ENCODE measurements at places on chromosomes 3 and 15.

DNA sequence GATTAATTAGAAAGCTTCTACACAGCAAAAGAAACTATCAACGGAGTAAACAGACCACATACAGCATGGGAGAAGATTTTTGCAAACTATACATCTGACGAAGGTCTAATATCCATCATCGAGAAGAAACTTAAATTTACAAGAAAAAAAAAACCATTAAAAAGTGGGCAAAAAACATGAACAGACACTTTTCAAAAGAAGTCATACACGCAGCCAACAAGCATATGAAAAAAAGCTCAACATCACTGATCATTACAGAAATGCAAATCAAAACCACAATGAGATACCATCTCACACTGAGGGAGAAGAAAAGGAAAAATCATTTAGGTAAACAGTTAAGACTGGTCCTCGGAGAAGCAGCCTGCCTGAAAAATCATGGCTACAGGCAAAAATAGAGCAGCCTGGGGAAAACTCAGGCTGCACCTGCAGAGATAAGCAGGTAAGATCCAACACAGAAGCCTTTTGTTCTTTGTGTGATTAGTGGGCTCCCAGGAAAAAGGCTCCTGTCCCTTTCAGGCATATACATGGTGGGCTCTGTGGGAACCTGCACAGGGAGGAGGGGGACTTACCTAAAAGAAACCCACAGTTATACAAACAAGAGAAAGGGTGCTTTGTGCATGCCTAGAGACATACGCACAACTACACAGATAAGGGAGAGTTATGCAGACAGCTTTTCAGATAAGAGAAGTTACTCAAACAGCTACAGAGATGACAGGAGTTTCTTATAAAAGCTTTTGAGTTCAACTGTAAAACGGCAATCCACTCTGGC lies 49.3 kb downstream of the C3orf70 start:
- no peak for DNase-seq

GRCh38 chr3:128554100-128554464 lies 61.1 kb upstream of the GATA2 start:
- DNase-seq = no peak

DNA sequence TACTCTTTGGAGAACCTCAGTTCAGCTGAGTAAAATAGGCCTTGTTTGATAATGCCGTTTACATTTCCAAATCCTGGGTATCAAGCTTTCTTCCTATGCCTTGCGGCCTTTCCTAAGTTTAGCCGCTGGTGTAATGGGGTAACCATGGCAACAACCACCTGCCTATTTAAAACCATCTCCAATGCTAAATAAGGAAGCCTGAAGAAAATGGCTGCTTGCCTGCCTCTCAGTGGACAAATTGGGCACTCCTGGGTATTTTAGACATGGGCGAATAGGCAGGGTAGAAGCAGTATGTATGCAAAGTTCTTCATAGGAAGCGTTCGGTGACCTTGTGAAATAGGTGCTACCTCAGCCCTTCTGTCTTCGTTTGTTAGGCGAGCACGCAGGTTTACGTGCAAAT lies 122.7 kb downstream of the DGKG start:
- DNase-seq = no peak

DNA sequence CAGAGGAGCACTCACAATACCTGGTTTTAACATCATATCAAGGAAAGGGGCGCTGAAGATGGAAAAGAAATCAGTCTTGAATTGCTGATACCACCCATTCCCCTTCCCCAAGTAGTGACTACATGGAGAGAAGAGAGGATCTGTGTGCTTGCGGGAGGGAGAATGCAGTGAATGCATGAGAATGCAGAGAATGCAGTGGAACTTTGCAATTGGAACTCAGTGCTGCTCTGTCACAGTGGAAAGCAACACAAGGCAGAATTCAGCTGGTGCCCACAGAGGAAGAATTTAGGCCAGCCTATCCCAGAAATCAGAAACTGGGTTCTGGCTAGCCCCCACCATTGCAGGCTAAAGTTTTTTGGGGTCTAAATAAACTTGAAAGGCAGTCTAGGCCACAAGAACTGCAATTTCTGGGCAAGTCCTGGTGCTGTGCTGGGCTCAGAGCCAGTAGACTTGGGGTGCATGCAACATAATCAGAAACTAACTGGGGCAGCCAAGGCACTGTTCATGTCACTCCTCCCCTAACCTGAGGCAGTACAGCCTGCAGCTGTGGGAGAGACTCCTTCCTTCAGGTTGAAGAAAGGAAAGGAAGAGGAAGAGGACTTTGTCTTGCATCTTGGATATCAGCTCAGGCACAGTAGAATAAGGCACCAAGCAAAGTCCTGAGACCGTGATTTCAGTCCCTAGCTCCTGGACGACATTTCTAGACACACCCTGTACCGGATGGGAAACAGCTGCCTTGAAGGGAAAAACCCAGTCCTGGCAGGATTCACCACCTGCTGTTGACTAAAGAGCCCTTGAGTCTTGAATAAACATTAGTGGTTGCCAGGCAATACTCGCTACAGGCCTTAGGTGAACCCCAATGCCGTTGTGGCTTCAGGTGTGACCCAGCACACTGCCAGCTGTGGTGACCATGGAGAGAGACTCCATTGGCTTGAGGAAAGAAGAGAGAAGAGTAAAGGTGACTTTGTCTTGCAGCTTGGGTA lies 329.3 kb downstream of the TBL1XR1 start:
- no peak for DNase-seq

DNA sequence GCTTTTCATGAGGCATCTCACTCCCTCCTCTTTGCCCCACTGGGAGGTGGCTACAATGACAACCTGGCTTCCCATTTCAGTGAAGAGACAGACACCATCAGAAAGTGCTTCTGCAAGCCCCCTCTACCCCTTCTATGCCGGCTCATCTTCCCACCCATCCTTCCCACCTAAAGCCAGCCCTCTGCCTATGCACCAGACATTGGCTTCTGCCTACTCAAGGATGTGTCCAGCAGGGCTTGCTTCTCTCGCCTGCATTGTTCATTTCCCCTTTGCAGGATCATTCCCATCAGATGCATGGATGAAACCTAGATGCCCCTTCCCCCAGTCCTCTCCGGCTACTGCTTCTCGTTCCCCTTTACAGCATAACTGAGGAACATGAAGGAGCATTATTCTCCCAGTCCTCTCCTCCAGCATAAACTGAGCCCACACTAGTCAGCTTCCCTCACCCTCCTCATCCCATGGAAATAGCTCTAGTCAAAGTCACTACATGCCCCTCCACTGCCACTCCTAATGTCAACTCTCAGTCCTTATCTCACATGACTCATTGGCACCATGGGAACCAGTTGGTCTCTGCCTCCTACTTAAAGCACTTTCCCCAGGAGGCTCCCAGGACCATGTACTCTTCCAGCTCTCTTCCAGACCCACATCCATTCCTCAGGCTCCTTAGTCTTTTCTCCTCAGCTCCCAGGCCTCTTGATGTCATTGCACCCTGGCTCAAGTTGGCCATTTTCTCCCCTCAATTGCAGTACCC lies 47.9 kb downstream of the TM2D3 start:
- DNase-seq = no peak

DNA sequence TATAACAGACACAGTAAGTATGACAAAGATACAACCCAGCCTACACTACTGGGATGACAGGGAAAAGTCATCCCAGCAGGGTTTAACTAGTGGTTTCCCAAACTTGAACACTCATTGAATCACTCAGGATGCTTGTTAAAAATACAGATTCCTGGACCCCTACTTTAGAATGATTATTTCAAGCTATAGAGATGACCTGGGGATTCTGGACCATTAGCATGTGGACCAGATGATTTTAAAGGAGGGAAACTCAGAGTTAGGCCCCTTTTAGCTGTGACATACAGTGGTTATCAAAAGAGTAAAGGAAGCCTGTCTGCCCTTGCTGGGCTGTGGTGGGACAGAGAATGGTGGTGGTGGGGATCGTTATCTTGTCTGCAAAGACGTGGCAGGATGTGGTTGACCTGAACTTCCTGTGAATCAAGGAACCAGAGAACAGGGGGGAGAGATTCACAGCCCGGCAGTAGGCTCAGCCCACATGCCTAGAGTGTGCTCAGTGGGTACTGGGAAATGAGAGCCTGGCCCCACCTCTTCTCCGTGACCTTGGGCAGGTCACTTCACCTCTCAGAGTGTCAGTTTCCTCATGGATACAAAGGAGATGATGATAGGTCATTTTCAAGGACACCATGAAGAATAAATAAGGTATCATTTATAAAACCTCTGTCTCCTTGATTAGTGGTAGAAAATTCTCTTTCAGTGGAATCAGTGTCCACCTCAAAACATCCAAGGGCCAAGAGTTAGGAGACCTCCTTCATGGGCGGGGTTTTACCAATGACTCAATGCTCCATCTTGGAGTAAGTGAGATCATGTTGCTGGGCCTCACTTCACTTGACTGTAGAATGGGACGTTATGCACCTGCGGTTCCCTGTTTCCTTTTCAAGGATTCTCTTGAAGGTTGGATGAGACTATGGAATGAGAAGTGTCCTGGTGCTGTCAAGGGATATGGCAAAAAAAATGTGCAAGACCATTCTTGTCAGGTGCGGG lies 306.5 kb downstream of the RPLP1 start:
- peak; percentile 78 for DNase-seq

DNA sequence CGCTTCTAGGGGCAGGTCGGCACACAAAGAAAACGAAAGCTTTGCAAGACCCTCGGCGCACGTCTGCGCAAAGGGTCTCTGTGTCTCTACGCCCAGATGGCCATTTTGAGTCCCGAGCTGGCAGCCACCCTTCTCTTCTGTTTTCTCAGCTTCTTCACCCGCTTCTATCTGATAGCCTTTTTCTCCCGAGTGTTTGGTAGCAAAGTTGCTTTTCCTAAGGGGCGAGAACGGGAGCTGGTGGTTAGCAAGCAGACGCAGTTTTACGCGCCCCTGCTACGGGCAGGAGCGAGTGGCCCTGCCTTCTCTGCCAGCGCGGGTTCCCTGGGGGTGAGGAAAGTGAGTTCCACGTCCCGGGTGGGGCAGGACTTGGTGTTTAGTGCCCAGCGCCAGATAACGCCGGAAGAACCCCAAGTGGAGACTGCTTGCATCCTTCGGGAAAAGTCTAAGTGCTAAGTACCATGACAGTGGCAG lies 2.9 kb upstream of the MKRN2 start:
- DNase-seq = no peak

DNA sequence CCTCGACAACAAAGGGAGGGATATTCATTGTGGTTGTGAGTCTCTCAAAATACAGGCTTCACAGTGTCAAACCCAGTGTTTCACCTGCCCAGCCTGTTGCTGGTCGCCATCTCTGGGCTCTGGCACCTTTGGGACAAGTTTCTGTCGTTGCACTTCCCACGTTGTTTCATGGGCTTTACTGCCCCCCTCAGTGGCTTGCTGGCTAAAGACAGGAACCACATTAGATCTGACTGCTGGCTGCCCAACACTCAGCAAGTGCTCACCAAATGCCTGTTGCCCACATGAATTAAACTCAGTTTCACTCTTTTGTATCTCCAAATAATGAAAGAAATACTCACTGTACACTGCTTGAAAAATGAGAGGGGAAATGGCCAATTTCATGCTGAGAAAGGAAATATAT lies 27.6 kb downstream of the FOXL2 start:
- DNase-seq = no peak

DNA sequence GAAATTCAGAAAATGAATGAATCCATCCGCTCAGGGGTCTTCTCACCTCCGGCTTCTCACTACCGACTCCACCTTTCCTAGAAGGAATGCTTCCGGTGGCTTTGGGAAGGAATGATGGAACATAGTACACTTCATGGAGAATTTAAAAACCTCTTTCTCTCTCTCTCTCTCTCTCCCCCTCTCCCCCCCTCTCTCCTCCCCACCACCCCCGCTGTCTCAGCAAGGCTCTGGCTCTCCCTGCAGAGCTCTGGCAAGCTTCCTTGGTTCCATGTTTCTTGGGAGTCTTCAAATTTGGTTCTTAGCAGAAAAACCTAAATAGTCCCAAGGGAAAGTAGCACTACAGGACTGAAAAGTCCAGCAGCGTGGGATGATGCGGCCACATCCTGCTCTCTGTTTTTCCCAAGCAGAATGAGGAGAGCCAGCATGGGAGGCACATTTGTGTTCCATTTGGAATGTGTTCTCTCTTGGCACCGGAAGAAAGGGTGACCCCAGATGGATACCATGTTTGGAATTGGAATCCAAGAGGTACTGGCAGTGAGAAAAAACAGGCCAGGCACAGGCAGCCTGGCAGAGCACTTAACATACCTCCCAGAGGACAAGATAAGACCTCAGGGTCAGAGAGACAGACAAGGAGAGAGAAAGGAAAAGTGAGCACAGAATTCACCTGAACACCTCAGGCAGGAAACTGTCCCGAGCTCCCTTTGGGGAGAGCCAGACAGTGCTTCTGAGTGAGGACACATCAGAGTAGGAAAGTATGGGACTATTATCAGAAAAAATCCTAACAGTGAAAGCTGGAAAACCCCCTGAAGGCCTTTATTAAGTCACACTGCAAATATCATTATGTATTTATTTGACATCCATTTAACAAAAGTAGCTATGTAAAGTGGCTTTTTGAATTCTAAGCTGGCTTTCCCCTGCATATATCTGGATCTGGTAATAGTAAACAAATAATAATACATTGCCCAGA lies at the start of gene POPDC2:
TSS of gene POPDC2 (minus strand) at position 116 of the 967 bp plus-strand sequence. CDS start 166 bp downstream, outside the sequence.
- DNase-seq = no peak

DNA sequence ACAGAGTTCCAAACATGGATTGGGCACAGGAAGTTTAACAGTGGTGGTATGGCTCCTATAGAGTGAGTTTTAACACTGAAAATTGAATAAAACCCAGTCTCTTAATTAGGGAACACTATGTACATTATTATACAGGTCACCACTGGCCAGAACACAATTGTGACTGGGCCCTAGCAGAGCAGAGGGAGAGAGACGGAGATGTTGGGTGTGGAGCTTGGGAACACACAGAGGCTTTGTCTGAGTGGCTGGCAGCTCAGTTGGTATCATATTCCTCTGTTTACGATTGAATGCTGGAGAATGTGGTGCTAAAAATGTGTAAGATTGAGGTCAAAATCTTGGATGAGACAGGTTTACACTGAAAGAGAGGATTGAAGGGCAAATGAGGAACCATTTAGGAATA lies 6.8 kb upstream of the MOBP start:
- no peak for DNase-seq

DNA sequence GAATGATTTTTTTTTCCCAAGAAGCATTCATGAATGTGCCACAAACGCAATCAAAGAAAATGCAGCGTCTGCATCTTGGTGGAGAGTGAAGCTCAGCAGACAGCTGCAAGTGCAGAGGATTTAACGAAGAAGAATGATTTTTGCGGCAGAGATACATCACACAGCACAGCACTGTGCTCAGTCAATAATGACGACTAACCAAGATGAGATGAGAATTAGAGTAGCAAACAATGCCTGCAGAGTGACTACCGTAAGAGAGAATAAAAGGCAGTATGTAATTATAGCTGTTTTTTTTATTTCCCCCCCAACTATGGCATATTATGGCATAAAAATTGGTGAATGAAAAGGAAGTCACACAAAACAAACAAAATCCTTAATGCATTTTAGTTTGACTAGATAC lies 218.0 kb upstream of the ROBO1 start:
- no peak for DNase-seq

DNA sequence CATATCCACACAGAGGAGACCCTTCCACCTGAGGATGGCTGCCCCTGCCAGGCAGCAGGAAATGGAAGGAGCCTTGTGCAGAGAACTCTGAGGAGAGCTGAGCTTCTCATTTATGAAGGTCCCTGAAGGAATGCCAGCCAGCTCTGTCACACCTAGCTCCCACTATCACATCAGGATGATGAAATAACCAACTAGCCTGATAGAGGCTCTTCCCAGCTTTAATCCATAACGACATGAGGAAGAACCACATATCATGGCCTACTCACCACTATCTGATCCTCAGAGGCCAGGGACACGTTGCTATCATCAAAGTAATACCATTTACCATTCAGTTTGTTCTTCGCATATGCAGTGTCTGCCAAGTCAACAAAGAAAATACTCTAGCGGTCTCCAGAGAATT lies 1.5 kb upstream of the C3orf62 start:
- DNase-seq = no peak

- no peak for DNase-seq
These were observed 382.4 kb downstream of the SHQ1 start for GRCh38 chr3:72465853-72466252.
